NCI-H1436 (cell line): ENCODE measurements at places on chromosomes 12 and 14.
A peak's percentile ranks its signal among the peaks of the same experiment; 100 is the strongest.

- peak; percentile 28 for DNase-seq
These were observed 20.6 kb downstream of the COX14 start for GRCh38 chr12:50132505-50133135.

GRCh38 chr14:29348504-29348903 is 579.1 kb downstream of the PRKD1 start:
- DNase-seq: no peak

DNA sequence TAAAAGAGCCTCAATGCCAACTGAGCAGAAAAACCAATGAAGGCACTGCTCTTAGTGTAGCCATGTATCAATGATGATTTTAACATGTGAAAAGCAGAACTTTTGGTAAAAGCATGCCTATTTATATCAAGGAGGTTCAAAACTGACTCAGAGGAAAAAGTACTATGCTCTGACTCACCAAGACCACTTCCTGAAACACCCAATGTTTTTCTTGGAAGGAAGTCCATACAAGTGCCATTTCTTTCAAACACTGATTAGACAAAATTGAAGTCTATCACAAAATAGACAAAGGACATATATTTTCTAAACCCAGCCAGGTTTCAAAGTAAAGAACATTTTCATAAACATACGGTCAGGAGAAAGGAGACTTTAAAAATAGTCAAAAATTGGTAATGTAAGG is 88.6 kb downstream of the EPS8 start:
- no peak for DNase-seq

- no peak for DNase-seq
These were observed 37.6 kb upstream of the TSPAN8 start for GRCh38 chr12:71195338-71195896.

DNA sequence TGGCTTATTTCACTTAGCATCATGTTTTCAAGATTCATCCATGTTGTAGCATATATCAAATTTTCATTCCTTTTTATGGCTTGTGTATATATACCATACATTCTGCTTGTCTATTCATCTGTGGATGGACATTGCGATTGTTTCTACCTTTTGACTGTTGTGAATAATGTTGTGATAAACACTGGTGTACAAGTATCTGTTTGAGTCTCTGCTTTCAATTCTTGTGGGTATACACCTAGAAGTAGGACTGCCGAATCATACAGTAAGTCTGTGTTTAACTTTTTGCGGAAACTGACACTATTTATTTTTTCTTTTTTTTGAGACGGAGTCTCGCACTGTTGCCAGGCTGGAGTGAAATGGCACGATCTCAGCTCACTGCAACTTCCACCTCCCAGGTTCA is 19.6 kb upstream of the RPS6KA5 start:
- DNase-seq: no peak
